GM18507 (cell line): ENCODE measurements at places on chromosomes 5 and 9.

DNA sequence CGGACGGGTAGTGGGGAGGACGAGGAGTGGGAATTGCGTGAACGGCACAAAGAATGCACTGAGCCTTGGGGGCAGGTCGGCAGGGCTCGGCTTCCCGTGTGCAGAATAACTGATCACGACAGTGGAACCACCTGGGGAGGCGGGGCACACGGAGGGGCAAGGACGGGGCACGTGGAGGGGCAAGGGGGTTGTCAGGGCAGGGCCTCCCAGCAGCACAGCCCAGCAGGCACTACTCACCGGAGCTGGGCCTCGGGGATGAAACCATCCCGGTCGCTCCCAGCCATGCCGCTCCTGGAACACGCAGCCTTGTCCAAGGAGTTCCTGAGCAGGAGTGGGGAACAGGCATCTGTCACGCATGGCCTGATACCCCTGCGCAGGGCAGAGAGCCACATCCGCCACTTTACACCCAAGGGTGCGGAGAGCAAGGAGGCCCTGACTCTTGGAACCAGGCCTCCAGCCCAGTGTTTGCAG lies 33.4 kb downstream of the SARDH start:
- no peak for DNase-seq

DNA sequence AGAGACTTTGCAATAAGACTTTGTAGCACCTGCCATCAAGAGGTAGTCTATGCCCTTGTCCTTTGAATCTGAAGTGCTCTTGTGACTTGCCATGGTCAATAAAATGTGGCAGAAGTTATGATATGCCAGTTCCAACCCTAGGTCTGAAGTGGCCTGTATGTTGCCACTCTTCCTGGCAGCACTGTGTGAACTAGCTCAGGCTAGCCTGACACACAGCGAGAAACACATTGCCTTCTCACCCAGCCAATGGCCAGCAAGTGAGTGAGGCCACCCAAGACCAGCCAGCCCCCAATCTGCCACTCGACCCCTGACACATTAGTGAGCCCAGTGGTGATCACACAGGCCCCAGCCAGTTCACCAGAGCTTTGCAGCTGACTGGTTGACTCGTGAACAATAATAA lies 52.7 kb upstream of the OSMR start:
- no peak for DNase-seq

DNA sequence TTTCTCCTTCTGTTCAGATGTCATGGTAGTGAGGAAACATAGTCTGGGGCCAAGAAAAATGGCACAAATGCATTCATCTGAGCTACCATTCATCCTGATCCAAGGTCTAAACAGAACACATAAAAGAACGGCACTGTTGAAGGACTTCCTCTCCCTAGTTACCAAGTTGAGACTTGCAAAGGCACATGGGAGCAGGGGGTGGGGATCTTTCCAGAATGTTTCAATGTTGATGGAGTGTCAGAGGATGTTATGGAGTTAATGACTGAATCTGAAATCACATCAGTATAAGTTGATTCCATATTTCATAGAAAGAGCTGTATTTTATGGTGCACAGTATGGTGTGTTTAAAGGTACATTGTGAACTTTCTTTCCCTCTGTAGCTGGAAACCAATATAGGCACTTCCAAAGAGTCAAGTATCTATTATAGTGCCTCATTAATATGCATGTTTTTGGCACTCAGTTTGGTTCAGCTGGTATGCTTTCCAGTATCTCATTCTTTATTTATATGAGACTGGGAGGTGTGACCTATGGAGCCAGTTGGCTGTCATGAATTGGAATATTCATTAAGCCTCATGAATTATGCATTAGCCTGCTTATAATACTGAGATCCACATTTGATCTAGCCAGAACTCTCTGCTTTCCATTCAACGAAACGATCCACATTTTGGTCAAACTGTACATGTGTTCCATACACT lies 603.0 kb downstream of the NR2F1-AS1 start:
- DNase-seq, result no peak

DNA sequence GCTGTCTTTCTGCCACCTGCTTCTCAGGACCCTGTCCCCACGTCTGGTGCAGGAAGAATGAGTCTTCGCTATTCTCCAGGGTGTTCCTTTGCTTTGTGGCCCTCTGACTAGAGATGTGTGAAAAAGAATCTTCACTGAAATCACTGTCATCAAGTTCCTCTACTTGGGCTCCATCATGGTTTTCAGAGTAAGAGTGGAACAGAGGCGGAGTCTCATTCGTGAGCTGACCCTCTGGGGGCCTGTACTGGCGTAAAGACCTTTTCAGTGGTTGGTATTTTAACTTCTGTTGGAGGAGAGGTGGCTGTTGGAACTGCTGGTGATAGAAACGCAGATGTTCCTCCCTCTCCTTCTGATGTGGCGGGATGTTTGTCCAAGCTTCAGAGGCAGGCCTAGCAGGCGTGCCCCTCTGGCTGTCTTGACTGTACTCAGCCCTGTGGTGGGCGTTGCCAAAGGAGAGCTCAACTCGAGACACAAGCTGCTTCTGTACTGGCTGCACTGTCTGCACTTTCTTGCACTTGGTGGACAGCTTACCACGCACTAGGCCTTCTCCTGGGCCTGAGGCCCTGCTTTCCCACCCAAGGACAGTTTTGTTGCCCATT lies 72.0 kb downstream of the KIF24 start:
- DNase-seq, result no peak

GRCh38 chr9:93461821-93462220 lies 8.4 kb upstream of the FAM120AOS start:
- no peak for DNase-seq

- DNase-seq, result no peak
Observed at GRCh38 chr5:103522586-103522985, 40.0 kb downstream of the NUDT12 start.

DNA sequence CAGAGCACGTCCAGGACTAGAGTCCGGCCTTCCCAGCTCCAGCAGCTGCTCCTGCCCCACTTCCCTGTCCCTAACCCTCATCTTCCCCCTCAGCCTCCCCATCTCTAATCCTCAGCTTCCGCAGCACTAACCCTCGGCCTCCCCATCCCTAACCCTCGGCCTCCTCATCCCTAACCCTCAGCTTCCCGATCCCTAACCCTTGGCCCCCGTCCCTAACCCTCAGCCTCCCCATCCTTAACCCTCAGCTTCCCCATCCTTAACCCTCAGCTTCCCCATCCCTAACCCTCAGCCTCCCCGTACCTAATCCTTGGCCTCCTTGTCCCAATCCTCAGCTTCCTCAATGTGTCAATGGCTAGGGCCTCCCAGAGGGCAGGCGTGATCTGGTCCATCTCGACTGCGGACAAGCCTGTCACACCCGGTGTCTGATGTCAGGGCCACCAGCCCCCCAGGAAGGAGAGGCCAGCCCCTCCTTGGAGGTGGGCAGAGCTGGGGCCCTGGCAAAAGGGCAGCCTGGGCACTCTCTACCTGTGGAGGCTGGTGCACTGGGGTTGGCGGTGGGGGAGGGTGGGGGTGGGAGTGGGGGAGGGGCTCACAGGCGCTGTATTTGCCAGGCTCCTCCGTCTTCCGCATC lies 1.4 kb downstream of the OBP2B start:
- no peak for DNase-seq

DNA sequence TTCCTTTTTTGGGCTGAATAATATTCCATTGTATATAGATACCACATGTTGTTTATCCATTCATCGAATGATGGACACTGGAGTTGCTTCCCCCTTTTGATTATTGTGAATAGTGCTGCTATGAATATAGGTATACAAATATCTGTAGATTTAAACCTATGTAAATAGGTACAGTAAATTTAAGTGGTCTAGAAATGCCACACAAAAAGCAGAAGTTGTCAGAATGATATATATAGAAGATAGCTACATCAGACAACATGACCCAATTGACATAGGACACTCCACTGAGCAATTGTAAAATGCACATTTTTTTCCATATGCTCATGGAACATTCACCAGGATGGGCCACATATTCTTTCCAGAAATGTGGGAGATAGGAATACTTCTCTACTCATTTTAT lies 77.6 kb downstream of the SMIM15 start:
- no peak for DNase-seq

DNA sequence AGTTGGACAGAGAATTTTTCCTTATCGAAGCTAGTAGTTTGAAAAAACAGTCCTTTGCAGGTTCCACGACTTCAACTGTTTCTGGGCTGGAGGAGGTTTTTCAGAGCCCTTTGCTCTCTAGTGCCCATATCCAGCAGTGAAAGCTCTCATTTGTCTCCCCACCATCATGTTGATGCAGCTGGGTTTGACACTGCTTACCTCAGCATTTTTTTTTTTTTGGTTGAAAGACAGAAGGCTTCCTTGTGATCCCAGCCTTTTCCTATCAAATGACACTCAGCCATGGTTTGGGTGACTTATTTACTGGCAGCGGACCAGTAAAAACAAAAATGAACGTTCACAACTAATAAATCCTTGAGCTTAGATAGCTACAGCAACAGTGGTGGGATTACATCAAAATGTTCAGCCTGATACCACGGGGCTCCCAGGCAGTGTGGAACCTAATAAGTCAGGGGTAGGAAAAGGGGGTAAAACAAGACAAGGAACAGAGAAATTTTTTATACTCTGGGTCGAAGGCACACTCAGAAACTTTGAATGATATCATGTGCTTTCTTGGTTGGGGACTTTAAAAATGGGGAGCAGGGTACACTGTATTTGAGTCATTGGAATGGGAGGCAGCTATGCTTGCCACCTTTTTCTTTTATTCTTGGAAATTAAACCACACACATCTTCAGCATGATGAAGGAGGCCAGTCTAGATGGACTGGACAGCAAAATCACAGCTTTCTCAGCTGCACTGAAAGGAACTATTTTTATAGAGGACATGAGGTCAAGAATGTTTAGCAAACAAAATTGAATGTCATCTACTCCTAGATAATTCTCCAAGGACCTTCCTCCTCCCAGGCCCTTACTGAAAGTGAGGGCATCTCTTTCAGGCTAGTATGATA lies 308.9 kb upstream of the MPDZ start:
- DNase-seq, result no peak

- no peak for DNase-seq
Observed at GRCh38 chr5:151661968-151662732, 24.6 kb downstream of the SPARC start.

DNA sequence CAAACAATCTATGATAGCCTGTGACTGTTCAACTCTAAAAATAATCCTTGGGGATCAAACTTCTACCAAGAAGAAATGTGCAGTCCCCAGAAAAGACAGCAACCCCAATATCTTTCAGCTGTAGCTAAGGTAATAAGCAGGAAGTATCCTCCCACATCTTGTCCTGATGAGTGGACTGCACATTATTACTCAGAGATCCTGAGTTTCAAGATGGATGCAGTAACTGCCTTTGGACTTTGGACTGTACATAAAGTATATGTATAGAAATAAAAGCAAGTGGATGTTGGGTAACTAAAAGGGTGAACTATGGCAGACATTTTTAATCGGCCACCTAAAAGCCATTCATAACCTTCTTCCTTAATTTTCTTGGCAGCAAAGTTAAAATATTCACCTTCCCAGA lies 45.1 kb downstream of the SMIM23 start:
- no peak for DNase-seq

GRCh38 chr5:158014372-158014771 lies 155.4 kb upstream of the CLINT1 start:
- DNase-seq, result no peak

DNA sequence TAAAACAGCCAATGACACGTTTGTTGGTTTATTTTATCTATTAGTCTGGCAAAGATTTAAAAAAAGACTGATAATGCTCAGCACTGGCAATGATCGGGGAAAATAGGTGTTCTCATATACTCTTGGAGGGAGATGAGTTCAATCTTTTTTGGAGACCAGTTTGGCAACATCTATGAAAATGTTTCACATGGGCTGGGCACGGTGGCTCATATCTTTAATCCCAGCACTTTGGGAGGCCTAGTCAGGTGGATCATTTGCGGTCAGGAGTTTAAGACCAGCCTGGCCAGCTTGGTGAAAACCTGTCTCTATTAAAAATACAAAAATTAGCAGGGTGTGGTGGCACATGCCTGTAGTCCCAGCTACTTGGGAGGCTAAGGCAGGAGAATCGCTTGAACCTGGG lies 6.8 kb upstream of the ANKRD31 start:
- DNase-seq, result no peak

GRCh38 chr9:120475341-120475740 lies 104.6 kb downstream of the CDK5RAP2 start:
- DNase-seq, result no peak

GRCh38 chr9:127450243-127450760 lies 904 bp downstream of the RPL12 start:
- DNase-seq, result no peak

DNA sequence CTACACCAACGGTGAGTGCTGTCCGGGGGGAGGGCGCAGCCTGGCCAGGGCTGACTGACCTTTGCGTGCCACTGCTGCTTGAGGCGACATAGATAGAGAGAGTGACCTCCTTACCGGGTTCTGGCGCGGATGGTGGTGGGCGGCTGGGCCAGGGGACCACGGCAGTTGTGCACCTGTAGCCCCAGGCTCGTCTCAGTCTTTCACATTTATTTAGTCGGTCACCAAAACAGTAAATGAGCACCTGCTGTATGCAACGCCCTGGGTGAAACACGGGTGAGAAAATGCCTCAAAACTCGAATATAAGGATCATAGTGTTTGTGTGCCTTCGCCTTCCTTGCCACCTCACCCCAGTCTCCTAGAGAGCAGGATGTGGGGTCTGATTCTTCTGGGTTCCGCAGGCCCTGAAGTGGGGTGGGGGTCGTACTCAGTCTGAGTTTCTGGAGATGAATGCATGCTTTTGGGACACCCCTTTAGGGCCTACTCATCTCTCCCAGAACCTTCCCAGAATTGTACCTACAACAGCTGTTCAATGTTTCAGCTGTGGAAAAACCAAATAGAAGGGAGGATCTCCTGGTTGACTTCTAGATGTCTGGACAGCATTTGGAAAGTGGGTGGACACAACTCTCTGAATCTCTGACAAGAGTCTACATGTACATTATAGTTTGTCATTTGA lies 714 bp downstream of the SEC24A start:
- DNase-seq, result no peak

GRCh38 chr5:112119969-112120368 lies 299.1 kb downstream of the EPB41L4A start:
- DNase-seq, result no peak

DNA sequence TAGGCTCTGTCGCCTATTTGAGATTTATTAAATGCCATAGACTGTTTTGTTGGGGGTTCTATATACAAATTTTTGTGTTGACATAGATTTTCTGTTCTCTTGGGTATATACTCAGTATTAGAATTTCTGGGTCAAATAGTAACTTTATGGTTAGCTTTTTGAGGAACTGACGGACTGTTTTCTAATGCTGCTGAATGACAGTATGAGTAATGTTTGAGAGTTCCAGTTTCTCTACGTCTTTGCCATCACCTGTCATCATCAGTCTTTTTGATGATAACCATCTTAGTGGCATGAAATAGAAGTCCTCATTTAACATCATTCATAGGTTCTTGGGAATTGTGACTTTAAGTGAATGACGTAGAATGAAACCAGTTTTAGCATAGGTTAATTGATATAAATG lies 60.1 kb downstream of the CCDC171 start:
- DNase-seq, result no peak

GRCh38 chr5:142753116-142753631 lies 17.0 kb upstream of the ARHGAP26 start:
- DNase-seq, result no peak

DNA sequence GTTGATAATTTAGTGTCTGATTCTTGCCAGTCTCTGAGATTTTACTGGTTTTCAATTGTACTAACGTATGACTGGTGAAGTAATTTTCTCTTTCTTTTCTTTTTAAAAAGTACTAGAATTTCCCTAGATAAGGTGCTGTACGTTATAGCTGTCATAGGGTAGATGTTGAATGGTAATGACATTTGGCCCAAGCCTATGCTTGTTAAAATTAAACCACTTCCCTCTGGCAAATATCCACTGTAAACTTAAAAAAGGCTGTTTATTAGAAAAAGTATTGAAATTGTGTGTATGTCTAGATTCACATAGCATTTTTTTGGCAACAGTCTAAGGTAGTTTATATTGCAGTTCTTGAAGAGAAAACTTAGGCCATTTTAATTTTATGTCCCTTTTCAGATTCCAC lies 97.6 kb downstream of the NNT start:
- no peak for DNase-seq
